ENCODE measurements at places on chromosomes 6 and 20. TPM values are rescaled to one million over a fixed set of nuclear protein-coding genes. Genes with fewer than 3 reads are reported as not detected.

The RSPH4A gene
- 0.27 TPM for total RNA-seq

DNA sequence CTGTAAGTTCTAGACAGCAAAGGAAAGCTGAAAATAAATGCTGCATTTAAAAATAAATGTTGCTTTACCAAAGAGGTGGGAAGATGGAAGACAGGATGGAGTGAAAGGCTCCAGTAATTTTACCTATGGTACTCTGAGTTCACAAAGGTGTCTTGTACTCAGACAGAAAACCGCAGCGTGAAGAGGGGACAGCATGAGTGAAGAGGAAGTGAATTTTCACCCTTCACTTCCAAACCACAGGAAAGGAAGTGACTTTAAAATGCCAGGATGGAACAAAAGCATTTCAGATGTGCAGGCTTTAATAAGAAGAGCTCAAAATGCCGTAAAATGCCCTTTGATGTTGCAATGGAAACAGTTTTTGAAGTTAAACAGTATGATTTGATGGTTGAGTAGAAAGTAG, 91.2 kb upstream of the TINAG start:
- peak; percentile 48 for DNase-seq

The HSPA12B gene
- total RNA-seq, result not detected

The GGTLC1 gene
- total RNA-seq, result not detected

DNA sequence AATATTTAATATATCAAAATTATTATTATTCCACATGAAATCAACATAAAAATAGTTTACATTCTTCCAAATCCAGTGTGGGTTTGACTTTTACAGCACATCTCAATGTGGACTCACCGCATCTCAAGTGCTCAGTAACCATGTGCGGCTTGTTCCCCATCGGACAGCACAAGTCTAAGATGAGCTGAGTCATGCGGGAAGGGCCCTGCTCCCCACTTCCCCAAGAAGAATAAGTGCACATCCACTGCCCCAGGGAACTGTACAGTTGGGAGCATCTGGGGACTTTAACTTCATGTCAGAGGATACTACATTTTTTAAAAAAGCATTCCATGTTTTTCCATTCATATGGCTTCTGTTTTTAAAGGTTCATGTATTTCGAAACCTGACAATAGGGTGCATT, 325.6 kb downstream of the BTBD3 start:
- peak; percentile 1 for DNase-seq

DNA sequence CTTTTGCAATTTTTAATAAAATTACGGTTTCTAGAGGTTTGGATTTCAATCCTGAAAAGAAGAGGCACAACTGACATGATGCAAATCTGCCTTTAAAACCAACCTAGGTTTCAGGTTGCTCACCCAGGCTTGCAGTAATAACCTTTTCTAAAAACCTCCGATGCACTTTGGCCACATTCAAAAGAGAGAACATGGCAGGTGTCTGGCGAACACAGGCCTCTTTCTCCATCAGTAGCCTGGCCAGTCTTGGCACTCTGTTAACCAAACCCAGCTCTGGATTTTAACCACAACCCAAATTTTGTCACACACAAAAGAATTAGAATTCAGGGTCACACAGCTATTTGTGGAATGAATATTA, 55.8 kb upstream of the MAFB start:
- DNase-seq, result no peak

- no peak for DNase-seq
Measured at GRCh38 chr20:38165966-38166702, 1.1 kb upstream of the TGM2 start.

GRCh38 chr6:112773187-112773586, 426.1 kb downstream of the RFPL4B start:
- DNase-seq, result no peak

The BPIFB4 gene
- not detected for total RNA-seq

GRCh38 chr6:158021376-158021775, 39.7 kb downstream of the SYNJ2 start:
- DNase-seq, result no peak

DNA sequence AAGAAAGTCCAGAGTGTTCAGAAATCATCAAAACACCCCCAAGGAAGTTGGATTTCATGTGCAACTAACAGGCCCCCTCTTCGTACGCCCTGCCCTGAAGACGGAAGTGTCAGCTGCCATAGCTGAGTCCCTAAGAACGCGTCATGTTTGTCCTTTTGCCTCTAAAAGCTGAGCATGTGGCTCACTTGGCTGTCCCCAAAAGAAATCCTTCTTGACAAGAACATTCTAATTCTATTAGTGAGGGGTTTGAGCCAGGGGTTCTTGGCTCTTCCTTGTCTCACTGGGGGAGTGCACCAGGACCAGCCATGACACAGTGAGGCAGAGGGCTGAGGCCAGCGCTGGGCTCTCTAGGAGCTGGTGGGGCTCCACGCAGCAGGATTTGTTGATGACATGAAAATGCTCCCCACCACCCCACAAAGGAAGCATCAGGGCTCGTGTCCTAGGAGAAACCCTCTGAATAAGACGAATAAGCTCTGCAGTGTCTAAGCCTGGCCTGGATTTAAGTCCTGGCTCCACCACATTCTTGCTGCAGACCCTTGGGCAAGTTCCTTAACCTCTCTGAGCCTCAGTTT, 20.0 kb upstream of the SPO11 start:
- no peak for DNase-seq

DNA sequence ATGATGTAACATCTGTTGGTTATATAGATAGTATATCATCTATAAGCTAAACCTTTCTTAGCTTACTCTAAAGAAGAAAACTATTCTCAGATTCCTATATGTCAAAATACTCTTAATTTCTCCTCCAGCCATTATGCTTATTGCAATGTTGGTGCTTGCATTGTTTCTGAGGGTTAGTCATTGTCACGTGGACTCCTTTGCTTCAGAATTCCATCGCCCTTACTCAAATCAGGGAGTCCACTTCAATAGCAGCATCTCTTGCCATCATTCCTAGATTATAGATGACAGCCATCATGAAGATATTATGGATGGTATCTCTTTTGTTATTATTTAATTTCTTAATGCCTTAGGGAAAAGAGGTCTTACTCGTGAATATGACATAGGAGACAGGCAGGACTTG, 776.1 kb downstream of the TENT5A start:
- peak; percentile 57 for DNase-seq

DNA sequence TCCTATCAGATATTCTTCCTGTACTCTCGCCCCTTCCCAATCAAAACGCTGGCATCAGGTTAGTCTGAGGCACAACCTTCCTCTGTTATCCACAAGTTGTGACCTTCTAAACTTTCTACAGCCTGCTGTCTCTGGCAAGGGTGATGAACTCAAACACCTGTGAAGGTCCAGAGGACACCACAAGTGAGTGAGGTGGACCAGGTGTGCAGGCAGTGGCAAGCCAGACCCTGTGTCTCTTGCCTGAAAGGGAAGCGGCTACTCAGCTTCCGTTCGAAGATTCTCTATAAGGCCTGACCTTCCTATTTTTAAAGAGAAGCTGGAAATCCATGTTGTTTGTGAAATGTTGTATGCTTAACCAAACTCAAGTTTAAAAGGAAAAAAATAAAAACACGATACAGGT, 36.8 kb downstream of the GCM1 start:
- no peak for DNase-seq

DNA sequence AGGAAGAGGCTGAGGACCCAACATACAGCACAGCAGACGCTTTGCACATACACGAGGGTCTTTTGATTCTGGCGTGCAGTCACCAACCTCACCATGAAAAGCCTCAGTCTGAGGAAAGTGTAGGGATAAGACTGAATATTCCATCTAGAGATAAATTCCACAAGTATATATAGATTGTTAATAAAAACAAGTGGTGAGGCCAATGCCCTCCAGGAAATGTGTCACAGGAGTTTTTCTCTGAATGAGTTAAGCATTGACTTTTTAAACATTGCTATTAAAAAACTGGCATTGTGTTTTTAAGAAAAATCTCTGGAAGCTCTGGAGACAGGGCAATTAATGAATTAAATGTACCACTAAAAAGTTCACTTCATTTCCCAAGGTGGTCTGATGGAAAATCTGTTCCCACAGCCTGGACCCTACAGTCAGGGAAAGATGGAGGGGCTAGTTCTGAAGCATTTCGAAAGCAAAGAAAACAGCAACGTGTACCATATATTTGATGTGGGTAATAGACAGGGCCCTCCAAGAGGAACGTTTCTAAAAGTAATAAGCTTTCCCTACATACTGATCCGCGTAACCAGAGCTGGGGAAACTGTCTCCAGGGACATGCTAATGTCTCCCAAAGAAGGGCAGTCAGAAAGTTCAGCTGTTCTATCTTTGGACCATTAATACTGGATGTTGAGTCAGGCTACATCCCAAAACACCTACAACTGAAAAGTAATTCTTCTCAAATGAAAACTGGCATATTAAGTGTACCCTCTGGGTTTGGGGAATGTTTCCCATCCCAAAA, 301.1 kb downstream of the FOXC1 start:
- DNase-seq, result peak; percentile 38

GRCh38 chr20:10313215-10313614, 94.6 kb downstream of the SNAP25 start:
- no peak for DNase-seq

GRCh38 chr6:158825038-158825950, 6.1 kb upstream of the EZR start:
- no peak for DNase-seq

GRCh38 chr6:15280028-15280427, 34.2 kb downstream of the JARID2 start:
- DNase-seq, result no peak

The GGT7 gene
- 4.2 TPM for total RNA-seq

DNA sequence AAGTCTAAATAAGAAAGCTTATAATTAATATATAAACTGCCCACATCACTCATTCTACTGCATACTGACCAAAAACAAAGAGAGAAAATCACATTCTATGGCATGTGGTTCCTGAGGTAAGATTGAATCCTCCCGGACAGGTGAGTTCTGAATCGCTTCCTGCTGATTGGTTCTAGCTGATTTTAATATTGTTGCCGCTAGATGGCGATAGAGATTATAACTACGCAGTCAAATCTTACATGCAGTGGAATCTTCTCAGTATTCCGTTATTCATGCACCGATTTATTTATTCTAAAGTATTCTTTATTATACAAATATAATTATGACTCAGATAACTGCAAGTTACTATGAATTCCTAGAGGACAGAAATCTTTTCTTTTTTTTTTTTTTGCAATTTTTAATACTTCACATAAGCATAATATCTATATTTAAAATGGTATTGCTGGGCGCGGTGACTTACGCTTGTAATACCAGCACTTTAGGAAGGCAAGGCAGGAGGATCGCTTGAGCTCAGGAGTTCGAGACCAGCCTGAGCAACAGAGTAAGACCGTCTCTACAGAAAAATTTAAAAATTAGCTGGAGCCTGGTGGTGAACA, 24.2 kb upstream of the TMX4 start:
- DNase-seq, result peak; percentile 34

GRCh38 chr6:132298344-132298949, 102.8 kb downstream of the MOXD1 start:
- DNase-seq, result peak; percentile 28

The CAP2 gene
- 8.4 TPM for total RNA-seq

The DUSP15 gene
- not detected for total RNA-seq

GRCh38 chr20:11520596-11520995, 397.1 kb upstream of the BTBD3 start:
- no peak for DNase-seq

DNA sequence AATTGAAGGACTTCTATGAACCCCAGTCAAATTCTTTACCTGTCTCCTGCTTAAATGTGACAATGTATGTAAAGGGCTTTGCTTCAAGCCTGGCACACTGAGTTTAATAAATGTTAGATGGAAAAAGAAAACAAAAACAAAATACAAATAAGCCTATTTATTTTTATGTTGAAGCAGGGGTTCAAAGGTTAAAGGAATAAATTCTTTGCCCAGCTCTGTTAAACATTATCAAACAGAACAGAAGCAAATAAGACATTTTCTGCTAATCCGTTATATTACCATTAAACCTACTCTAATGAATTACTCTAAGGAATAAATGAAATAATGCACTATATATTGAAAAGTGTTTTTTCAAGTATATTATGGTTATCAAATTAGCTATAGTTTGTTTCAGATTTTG, 182.5 kb upstream of the CEP162 start:
- DNase-seq, result no peak

The SNAI1 gene
- total RNA-seq, result 3.2 TPM

GRCh38 chr6:157748839-157749571, 74.0 kb upstream of the SNX9 start:
- DNase-seq, result no peak

DNA sequence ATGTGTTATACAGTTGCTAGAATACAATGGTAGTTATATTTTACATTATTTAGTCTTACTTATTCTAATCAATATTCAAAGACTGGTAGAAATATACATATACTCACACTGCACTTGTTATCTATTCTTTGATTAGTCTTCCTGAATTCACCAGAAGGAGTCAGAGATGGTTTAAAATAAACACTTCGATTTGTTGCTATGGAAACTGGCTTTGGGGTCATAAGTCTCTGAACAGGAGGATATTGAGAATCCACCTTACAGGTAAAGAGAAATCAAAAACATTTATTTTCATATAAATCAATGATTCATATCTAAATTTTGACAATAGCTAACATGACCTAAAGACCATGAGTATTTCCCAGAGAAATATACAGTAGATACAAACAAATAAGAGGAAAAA, 41.6 kb downstream of the NUP153 start:
- DNase-seq, result no peak

- peak; percentile 14 for DNase-seq
Measured at GRCh38 chr20:22414305-22414742, 170.0 kb downstream of the FOXA2 start.

DNA sequence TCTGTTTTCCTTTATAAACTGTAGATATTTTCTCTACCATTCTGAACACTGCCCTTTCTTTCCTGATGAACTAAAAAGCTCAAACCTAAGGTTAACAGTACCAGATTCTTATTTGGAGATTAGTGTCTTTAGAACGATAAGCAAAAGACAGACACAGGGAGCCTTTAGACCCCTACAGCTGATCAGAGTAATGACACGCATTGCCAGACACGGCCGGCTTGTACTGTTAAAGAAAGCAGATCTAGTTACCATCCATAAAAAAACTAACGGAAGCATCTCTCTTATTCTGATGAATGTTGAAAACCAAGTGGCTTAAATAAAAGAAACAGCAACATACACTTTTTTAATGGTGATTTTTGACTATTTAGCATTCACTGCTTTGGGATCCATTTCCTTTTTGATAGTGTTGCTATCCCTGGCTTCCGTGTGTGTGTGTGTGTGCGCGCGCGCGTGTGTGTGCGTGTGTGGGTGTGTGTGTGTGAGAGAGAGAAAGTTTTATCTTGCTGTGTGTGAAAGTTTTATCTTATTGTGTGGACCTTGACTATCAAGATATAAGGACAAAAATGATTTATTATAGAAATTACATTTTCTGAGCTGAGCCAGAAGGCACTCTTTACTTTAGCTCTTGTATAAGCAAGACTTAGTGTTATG, 95.6 kb upstream of the SLC35B3 start:
- no peak for DNase-seq

DNA sequence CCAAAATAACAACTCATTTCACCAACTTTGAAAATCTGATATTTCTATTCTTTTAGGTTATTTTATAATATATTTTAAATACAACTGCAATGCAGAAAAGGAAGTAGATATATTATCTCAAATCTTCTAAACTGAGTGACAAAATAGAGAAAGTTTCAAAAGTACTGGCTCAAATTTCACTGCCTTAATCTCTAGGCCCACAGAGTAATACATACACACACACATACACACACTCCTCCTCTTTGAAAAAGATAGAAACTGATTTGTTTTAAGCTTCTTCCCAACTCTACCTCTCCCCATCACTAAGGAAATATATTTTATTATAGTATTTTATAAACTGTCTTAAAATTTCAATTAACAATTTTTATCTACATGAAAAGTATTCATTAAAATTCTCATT, 36.2 kb downstream of the ARHGAP18 start:
- no peak for DNase-seq

The SLC22A23 gene
- total RNA-seq, result 3.3 TPM

The NQO2 gene
- 11.2 TPM for total RNA-seq
